Urinary bladder (tissue), 4 donors: ENCODE measurements at places on chromosomes 16 and 17. TPM values are rescaled to one million over a fixed set of nuclear protein-coding genes. Genes with fewer than 3 reads are reported as not detected.

TMC8 gene
- 2.7 TPM for total RNA-seq

BCAR1 gene
- 24.0 TPM for total RNA-seq

SDK2 gene
- 5.0 TPM for total RNA-seq

TGFB1I1 gene
- 76.2 TPM for total RNA-seq

PRSS22 gene
- 3.0 TPM for total RNA-seq

DHX38 gene
- total RNA-seq, result 38.6 TPM

PAGR1 gene
- 14.1 TPM for total RNA-seq

HP gene
- 0.95 TPM for total RNA-seq

ABCA8 gene
- 107 TPM for total RNA-seq

HYDIN gene
- total RNA-seq, result 6.8 TPM

TRPV3 gene
- total RNA-seq, result 5.1 TPM

KRTAP3-1 gene
- total RNA-seq, result not detected

CACNG5 gene
- not detected for total RNA-seq

CENPT gene
- total RNA-seq, result 16.5 TPM

RAB37 gene
- 3.2 TPM for total RNA-seq

KRT23 gene
- total RNA-seq, result 14.7 TPM

OR2C1 gene
- 0.85 TPM for total RNA-seq

NTN3 gene
- 5.2 TPM for total RNA-seq

CD300LB gene
- not detected for total RNA-seq

PRRT2 gene
- total RNA-seq, result 7.9 TPM

SEPTIN12 gene
- not detected for total RNA-seq

AOC2 gene
- total RNA-seq, result 0.42 TPM
